Left cardiac atrium (tissue), 4 donors: ENCODE measurements at places on chromosomes 3 and 15.

DNA sequence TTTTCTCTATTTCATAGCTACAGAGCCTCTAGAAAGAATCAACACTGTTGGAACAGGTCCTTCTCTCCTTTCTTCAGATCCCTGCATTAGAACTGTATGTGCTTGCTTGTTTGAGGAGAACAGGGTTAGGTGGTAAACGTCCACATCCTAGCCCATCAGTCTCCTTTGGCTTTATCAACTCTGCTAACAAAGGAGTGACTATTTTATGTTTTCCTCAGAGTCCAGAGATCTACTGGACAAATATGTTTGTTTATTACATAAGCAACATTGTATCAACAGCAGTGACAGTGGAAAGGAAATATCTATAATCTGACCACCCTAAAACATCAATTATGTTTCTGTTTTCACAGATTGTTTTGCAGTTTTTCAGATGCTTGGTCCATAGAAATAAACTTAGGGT lies 39.6 kb downstream of the CMSS1 start:
- DNase-seq, result no peak

GRCh38 chr3:107208796-107209195 lies 168.4 kb upstream of the CCDC54 start:
- no peak for DNase-seq

GRCh38 chr3:64399205-64399800 lies 174.0 kb upstream of the PRICKLE2 start:
- peak; percentile 22 for DNase-seq

GRCh38 chr3:177035676-177036075 lies 161.6 kb downstream of the TBL1XR1 start:
- no peak for DNase-seq
